EL (cell line): ENCODE measurements at places on chromosomes 5 and 9.

- no peak for DNase-seq
These were observed 93.2 kb upstream of the ADAMTS16 start for GRCh38 chr5:5046680-5047502.

- DNase-seq: no peak
These were observed 270.4 kb upstream of the TUT7 start for GRCh38 chr9:86624630-86625029.

GRCh38 chr9:74336161-74336560, 161.0 kb upstream of the RORB start:
- no peak for DNase-seq

DNA sequence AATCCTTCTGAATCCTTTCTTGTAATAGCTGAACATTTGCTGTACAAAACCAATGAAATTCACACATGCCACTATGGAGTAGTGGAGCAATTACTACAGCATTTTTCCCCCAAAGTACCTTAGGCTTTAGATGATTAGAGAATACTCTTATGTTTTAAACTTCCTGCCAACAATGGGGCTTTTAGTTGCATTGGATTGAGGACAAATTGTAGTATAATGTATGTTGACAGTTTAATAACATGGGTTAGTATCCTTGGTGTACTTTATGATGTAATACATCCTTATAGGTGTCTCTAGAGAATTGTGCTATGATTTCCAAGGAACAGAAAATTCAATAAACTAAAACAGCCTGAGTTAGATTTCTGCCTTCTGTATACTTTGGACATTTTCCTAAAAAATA, 422.7 kb upstream of the GRAMD2B start:
- DNase-seq: no peak

- no peak for DNase-seq
These were observed 35.7 kb upstream of the CLK4 start for GRCh38 chr5:178662541-178662860.

DNA sequence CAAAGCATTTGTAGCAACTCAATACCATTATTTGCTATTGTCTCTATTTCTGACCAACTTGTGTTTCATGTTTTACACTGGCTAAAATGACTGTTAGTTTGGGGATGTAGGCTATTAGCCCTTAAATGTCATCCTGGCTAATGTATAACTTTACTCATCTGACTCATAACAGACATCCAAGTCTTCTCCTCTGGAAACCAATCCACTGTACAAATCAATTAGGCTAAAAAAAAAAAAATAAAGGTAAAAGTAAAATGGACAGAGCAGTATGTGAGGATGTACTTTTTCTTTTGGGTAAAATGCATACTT, 20.6 kb downstream of the MEGF9 start:
- DNase-seq: peak; percentile 14

- DNase-seq: no peak
These were observed 1.1 kb downstream of the FUT7 start for GRCh38 chr9:137030538-137031527.
